ENCODE measurements at places on chromosomes 1 and 21.

- DNase-seq = no peak
Measured at GRCh38 chr1:43805340-43805739, 98.0 kb downstream of the ST3GAL3 start.

GRCh38 chr1:157045250-157046218, at the start of gene ARHGEF11:
TSS of gene ARHGEF11 (minus strand) at chr1:157045742. CDS start at chr1:157044330, 1,412 bp downstream.
- DNase-seq = peak; percentile 69

GRCh38 chr1:204221271-204221670, 7.5 kb upstream of the GOLT1A start:
- DNase-seq = no peak

DNA sequence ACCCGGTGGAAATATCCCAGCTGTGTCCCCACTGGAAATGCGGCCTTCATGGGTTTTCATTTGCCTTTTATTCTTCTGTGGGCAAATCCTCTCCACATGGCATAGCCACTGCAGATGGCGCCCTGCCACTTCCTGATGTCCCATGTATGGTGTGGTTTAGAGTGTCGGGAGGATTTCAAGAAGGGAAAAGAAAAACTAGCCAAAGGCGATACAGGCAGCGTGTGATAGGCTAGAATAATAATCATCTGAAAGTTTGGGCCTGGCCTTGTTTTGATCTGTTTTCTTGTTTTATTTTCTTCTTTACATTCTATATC, 123.6 kb downstream of the PEX14 start:
- peak; percentile 50 for DNase-seq

DNA sequence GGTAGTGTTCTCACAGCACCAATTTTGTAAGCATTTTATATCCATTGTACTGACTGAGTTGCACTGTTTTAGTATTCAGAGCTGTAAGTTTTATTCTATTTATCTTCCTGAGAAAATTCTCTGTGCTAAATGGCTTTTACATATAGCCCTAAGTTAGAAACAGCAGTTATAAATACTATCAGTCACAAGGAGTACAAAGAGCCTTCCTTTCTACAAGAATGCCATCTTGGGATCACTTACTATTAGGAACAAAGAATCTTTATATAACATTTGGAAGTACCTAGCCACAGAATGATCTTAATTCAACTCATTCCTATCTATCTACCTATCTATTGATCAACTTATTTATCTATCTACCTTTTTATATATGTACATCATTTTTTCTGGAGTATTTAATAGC, 423.9 kb upstream of the RGS18 start:
- DNase-seq = no peak

- no peak for DNase-seq
Measured at GRCh38 chr1:83546874-83547273, 452.1 kb downstream of the TTLL7 start.

Data from A549 (cell line).